ENCODE measurements at places on chromosomes 5 and 9.

DNA sequence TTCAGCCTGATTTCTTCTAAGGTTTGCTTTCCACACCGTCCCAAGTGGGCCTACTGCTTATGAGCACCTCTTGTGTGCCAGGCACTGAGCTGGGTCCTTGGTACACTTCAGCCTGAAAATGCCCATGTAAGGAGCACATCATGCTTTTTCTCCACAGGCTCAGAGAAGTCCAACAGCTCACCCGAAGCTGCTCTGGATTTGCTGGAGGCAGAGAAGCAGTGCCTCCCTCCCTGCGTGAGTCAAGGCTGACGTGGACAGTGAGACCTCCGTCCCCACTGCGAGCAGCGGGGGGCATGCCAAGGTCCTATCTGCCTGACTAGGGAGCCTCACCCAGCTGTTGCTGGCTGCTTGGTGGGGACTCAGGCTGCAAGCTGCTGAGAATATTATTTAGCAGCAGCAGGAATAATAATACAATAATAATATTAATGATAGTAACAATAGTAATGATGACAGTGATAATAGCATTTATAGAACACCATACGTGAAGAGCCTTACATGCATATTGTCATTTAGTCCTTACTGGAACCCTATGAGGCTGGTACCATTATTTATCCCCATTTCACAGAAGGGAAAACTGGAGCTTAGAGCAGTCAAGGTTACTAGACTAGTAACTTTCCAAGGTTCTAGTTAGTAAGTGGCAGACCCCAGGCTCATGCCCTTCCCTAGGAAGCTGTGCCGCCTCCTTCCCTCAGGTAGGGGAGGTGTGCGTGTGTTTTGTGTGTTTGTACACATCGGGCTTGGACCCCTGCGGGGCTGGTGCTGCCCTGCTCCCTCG is 194.8 kb downstream of the HSPA4 start:
- DNase-seq = no peak

DNA sequence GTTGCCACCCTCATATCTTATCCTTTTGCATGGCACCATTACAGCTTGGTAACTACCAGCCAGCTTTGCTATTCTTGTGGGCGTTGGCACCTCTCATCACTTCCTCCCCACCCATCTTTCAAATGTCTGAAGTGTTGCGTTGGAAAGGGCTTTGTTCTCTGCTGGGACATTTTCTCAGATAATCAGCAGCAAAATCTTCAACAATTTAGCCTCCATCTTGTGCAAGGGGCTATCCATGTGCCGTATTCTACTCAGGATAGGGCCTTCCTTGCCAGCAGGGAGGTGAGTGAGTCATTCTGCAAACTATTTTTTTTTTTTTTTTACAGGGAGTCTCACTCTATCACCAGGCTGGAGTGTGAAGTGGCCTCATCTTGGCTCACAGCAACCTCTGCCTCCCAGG is 62.1 kb upstream of the NUDT12 start:
- no peak for DNase-seq

- DNase-seq = no peak
Observed at GRCh38 chr9:96651626-96652025, 3.5 kb downstream of the PRXL2C start.

DNA sequence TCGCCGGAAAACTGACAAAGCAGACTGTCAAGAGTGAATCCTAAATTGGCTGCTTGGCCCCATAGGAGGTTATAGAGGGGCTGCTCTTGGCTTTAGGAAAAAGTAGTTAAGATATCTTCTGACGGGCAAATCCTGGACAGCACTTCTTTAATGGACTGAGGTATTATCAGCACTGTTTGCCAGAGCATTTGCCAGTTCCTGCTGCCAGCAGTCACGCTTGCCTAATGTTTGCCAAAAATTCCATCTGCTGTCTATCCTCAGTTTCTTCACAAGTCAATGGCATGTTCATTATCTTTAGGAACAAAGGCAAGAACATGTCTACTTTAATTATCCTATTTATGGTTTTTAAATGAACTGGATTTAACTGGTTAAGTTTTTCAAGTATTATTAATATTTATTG is 25.8 kb upstream of the SREK1 start:
- DNase-seq = no peak

GRCh38 chr5:165495829-165496380 is 1990.5 kb downstream of the MAT2B start:
- DNase-seq = no peak

GRCh38 chr5:94623011-94623410 is 4.5 kb downstream of the SLF1 start:
- DNase-seq = no peak

DNA sequence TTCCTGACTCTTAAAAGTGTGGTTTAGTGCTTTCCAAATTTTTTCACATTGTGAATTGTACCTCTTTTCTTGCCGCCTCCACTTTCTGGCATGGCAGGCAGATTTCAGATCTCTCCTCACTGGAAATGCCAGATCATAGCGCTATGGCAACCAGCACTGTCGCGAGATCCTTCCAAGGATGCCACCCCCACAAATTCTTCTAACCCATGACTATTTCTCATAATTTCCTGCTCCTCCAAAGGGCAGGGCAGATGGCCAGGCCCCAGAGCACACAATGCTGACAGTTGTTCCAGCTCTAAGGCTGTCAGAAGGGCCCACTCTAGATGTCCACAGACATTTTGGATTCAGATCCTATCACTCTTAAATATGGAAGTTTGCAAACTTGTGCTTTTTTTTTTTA is 446.2 kb upstream of the RIOK2 start:
- DNase-seq = no peak

GRCh38 chr5:134143944-134144941 is 29.8 kb downstream of the TCF7 start:
- no peak for DNase-seq

DNA sequence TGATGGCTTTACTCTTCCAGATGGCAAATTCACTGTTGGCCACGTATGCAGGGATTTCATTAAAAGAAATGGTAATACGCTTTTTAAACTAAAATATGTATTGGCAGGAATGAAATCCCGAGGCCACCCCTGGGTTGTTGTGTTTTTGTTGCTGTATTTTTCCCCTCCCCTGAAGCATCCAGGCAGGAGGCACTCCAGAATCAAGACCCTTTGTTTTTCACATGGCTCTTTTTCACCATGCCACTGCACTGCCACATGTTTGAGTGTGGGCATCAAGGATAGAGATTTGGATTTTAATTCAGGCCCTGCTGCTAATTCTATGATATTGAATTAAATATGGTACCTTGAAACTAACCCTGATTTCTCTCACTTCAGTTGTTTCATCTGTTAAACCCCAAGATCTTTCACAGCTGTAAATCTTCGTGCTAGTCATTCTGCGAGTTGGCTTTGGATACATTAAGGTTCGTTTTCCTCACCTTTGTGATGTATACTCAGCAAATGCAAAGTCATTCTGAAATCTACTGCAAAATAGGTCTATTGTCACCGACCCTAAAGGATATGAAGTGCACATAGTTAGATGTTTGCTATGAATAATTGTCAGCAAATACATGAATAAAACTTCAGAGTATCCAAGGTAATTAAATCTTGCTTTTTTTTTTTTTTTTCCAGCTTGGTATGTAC is 533.4 kb downstream of the PTPRD start:
- no peak for DNase-seq

GRCh38 chr5:31407921-31408693 is 123.8 kb downstream of the DROSHA start:
- DNase-seq = no peak

DNA sequence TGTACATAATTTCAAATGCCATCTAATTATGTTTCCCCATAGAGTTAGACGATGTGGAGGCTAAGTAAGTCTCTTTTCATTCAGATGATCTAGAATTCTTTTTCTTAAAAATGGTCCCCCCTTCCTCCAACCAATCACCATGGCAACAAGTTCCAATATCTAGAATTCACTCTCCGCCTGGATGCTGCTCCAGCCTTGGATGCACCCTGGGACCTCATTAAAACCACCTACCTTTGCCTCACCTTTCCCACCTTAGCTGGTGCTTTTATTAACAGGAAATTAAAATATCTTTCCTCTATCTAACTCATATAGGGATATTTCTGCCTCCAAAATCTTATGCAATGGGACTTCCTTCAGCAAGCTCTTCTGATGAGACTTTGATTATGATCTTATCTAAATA is 49.0 kb downstream of the DIRAS2 start:
- no peak for DNase-seq

GRCh38 chr9:22643541-22643940 is 196.9 kb downstream of the DMRTA1 start:
- no peak for DNase-seq

DNA sequence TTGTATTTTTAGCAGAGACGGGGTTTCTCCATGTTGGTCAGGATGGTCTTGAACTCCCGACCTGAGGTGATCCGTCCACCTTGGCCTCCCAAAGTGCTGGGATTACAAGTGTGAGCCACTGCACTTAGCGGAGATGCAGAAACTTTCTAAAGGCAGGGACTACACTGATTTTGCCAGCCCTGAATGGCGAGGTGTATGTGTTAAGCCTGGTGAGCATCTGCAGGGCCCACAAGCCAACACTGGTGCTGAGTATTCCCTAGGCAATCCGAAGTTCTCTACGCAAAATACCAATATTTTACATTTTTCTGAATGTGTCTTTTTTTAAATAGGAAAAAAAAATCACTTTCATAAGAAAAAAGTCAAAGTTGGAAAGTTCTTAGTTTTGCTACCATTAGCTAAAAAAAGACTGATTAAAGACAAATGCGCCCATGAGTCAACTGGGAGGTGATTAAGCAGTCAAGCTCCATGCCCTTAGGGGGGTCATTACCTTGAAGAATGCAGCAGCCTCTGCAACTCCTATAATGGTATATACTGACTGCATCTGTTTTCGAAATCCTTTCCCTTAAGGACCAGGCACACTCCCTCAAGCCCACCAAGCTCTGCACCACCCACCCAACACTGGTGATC is 502.8 kb downstream of the BNC2 start:
- DNase-seq = no peak

DNA sequence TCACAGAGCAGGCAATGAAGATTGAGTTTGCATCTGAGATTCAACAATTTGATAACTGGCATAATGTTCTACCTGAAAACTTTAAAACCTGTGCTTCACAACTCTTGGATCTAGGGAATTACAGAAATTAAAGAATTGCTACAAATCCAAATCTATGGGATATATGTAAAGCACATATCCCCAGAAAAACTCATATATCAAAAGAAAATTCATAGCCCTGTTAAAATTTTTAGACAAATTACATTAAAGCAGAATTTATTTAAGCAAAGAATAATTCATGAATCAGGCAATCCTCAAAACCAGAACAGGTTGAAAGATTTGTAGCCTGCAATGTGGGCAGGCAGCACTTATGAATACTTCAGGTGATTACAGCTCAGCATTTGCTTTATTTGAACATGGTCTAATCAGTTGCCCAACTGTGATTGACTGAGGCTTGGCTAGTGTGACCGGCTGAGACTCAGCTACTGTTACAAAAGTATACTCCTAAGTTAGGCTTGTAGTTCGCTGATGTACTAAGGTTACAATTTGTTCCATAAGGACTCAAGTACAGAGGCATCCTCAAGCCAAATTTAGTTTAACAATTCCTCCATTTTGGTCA is 10.3 kb upstream of the UBTD2 start:
- DNase-seq = no peak

DNA sequence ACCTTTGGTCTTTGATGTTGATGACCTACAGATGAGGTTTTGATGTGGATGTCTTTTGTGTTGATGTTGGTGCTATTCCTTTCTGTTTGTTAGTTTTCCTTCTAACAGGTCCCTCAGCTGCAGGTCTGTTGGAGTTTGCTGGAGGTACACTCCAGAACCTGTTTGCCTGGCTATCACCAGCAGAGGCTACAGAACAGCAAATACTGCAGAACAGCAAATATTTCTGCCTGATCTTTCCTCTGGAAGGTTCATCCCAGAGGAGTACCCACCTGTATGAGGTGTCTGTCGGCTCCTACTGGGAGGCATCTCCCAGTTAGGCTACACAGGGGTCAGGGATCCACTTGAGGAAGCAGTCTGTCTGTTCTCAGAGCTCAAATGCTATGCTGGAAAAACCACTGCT is 694.5 kb upstream of the CDH6 start:
- no peak for DNase-seq

GRCh38 chr5:149639737-149640136 is 58.4 kb downstream of the ARHGEF37 start:
- DNase-seq = no peak

- DNase-seq = no peak
Observed at GRCh38 chr5:78657201-78657600, 8.6 kb upstream of the LHFPL2 start.

GRCh38 chr5:83645936-83646335 is 74.7 kb downstream of the HAPLN1 start:
- DNase-seq = no peak

DNA sequence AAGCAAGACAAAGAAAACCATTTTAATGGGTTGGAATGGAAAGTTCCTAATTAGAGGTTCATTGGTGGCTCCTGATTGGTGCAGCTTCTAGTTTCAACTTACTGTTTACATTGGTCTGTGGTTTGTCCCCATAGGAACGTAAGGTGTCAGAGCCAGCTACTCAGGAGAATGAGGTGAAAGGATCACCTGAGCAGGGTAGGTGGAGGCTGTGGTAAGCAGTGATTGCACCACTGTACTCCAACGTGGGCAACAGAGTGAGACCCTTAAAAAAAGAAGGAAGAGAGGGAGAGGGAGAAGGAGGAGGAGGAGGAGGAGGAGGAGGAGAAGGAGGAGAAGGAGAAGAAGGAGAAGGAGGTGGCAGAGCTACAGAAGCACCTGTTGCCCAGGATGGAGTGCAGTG is 30.4 kb downstream of the KCNIP1 start:
- DNase-seq = no peak

DNA sequence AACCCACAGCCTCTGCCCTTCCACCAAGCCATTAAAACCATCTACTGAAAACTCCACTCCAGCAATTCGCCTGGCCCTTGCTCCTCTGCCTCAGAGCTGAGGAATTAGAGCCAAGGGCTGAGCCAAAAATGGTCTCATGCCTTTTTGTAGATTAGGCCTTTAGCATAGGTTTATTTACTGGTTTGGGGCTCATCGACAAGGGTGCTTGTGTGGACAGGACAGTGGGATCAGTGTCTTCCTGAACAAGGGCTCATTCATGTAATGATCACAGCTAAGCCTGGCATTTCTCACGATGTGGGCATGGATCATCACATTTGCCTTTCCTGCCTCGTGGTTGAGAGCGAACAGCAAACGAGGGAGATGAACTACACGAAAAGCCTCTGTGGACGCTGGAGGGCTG is 59.2 kb upstream of the PHF24 start:
- DNase-seq = no peak

GRCh38 chr5:65483546-65484346 is 2.0 kb upstream of the ADAMTS6 start:
- no peak for DNase-seq

DNA sequence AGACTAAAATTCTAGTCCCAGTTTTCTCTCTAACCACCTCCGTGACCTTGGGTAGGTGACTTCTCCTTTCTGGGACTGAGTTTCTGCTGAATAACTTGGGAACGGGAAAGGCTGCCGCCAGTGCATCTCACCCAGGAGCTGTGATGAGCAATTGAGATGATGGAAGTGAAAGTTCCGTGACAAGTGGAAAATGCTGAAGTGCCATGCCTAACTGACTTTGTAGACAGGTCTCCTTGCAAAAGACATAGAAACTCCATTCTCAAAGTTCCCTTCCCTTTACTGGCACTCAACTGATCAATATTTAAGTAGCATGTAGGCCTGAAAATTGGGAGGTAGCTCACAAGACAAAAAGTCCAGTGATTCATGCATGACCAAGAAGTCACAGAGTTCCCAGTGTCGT is 6.3 kb upstream of the ADAM19 start:
- no peak for DNase-seq

- DNase-seq = no peak
Observed at GRCh38 chr5:149837680-149838269, 106.8 kb downstream of the PDE6A start.
